ENCODE measurements at places on chromosomes 2 and 18.

GRCh38 chr18:79637921-79638909 is 41.4 kb upstream of the CTDP1 start:
- DNase-seq = no peak

DNA sequence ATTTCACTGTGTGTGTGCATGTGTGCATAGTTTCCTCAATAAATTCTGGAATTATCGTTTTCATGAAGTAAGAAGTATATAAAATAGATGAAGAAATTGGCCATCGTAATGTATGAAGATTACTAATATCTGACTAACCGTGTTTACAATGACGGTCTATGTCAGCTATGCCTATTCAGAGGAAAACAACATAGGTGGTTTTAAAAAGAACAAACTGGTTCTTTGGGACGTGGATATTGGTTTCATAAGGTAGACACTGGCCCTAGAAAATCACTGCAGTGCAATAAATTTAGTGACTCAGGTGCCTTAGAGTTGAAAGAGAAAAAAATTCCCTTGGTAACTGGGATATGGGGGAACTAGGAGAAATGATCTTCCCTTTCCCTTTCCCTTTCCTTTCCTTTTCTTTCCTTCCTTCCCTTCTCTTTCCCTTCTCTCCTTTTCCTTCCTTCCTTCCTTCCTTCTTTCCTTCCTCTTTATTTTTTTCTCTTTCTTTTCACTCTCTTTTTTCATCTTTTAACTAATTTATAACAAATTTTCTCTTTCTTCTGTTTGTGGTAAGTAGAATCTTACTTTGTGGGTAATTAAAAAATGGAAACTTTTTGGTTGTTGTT is 36.4 kb downstream of the MAP2 start:
- DNase-seq = no peak

- DNase-seq = no peak
Observed at GRCh38 chr18:44356566-44357157, 324.0 kb upstream of the SETBP1 start.

DNA sequence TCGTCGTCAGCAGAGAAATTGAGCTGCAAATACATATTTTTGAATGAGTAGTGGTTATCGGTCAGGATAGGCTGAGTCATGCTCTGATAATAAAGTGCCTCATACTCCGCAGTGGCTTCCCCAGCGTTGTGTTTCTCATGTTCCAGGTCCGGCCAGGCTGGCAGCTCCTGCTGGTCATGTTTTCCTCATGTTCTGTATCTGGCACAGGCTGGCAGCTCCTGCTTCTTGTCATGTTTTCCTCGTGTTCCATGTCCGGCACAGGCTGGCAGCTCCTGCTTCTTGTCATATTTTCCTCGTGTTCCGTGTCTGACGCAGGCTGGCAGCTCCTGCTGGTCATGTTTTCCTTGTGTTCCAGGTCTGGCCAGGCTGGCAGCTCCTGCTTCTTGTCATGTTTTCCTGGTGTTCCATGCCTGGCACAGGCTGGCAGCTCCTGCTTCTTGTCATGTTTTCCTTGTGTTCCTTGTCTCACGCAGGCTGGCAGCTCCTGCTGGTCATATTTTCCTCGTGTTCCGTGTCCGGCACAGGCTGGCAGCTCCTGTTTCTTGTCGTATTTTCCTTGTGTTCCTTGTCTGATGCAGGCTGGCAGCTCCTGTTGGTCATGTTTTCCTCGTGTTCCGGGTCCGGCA is 148.9 kb downstream of the ATP9B start:
- no peak for DNase-seq

- no peak for DNase-seq
Observed at GRCh38 chr2:72008608-72009007, 139.1 kb downstream of the CYP26B1 start.

GRCh38 chr18:44128365-44128764 is 552.3 kb upstream of the SETBP1 start:
- no peak for DNase-seq

DNA sequence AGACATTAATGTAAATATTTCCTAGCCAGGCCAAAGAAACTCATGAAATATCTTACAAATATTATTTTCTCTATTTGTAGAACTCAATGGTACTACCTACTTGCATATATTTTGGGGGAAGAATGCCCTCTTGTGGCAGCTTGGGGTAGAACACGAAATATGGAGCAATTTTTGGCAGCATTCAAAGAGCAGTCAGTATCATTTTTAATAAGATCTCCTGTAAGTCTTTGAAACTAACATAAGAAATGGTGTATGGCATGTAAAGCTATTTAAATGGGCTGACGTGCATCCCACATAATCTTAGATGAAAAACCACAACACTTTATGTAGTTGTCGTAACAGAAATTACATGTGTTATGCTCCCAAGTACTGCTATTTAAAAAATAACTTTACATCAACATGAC is 62.3 kb upstream of the CCDC195 start:
- peak; percentile 25 for DNase-seq

- no peak for DNase-seq
Observed at GRCh38 chr18:49886891-49887764, 73.8 kb upstream of the ACAA2 start.

GRCh38 chr2:100875516-100876230 is 55.7 kb downstream of the NPAS2 start:
- DNase-seq = no peak

DNA sequence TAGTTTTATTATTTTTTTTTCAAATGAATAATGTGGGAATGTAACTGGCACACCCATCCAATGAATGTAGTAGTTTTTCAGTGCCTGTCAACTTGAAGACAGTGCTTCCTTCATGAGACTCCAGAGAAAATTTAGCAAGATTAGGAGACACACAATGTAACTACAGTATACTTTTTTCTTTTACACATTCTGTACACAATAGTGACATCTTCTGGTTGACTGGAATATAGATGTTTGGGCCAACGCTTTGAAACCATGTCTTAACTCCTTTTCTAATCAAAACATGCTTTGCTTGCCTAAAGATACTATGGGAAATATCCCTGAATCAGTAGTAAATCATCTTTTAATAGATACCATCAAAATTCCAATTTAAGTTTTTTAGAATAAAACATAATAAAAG is 229.5 kb upstream of the ZC3H15 start:
- no peak for DNase-seq

DNA sequence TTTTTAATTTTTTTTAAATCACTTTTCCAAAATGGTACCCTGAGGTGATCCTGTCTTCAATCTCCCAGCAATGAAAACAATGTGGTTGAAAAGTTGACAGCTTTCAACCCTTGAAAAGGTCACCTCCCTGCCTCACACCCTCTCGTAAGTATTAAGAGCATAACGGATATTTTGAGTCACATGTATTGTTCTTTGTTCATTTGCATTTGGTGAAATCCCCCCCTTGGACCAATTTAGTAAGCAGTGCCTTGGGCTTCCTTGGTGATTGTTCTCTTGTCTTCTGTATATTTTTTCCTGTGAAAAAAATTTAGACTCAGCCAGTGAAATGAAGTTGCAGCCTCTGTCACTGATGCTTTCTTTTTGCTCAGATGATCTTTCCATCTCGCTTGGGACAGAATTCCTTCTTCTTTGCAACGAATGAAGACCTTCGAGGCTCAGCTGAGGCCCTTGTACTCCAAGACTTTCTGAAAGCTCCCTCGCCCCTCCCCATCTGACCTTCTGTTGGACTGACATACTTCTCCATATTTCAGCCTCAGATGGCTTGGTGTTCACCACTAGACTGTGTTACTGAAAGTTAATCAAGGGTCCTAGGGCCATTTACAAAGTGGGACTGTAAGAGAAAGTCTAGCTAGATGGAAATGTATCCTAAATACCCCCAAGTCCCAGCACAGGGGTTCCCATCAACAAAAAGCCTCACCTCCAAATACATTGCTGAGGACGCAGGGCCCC is 158.4 kb downstream of the BCL2 start:
- DNase-seq = no peak

DNA sequence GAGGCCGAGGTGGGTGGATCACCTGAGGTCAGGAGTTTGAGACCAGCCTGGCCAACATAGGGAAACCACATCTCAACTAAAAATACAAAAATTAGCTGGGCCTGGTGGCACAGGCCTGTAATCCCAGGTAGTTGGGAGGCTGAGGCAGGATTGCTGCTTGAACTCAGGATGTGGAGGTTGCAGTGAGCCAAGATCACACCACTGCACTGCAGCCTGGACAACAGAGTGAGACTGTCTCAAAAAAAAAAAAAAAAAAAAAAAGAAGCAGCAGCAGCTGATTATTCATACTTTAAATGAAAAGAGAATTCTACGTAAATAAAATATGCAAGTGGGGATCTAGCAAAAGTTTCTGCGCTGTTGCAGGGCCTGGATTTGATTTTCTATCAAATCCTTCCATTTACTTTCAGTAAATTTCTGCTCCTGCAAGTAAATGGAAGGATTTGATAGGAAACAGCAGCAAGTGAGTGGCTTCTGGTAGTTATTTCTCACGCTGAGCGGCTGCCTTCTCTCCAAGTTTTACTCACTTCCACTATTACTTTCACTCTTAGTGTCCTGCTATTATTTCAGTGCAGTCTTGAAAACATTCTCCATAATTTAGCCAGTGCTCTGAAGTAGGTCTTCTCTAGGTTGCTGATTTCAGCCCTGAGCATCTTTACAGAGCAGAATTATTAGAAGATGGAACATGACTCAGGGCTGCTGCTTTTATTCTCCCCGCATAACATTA is 68.4 kb downstream of the SLC16A14 start:
- peak; percentile 39 for DNase-seq

DNA sequence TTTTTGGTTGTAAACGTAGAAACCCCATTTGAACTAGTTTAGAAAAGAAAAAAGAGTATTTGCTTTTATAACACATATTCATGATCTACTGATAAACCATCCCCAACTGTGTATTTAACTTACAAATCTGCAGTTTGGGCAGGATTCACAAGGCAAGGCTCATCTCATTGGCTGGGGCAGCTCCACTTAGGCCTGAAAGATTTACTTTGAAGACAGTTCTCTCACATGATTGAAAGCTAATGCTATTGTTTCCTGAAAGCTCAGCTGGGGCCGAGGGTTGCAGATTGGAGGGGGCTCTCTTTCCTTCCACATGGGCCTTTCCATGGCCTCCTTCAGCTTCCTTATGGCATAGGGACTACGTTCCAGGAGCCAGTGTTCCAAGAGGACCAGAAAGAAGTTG is 47.4 kb downstream of the ARHGAP15 start:
- DNase-seq = no peak

GRCh38 chr2:54716375-54716774 is 7.1 kb upstream of the EML6 start:
- DNase-seq = no peak

DNA sequence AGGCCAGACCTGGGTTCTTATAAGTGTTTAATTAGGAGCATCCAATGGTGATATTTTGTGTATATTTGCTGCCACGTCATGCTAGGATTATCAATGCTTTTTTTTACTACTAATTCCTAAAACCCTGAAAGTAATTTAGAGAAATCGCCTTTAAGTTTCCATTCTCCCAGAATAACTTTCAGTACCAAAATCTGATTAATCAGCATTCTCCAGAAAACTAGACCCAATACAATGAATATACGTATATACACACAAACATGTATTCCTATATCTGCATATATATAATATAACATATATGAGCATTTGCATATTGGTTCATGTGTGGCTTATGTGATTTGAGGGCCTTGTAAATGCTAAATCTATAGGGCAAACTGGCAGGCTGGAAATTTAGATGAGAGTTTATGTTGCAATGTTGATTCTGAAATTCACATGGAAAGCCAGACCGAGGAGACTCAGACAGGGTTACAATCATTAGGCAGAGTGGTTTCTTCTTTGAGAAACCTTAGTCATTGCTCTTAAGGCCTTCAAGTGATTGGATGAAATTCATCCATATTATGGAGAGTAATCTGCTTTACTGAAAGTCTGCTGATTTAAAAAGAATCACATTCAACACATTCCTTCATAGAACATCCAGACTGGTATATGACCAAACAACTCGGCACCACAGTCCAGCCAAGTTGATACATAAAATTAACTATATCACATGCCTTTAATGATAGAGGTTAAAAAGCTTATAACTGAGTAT is 65.9 kb upstream of the RGPD4 start:
- DNase-seq = no peak

- DNase-seq = no peak
Observed at GRCh38 chr2:197920088-197920487, 115.7 kb downstream of the PLCL1 start.

DNA sequence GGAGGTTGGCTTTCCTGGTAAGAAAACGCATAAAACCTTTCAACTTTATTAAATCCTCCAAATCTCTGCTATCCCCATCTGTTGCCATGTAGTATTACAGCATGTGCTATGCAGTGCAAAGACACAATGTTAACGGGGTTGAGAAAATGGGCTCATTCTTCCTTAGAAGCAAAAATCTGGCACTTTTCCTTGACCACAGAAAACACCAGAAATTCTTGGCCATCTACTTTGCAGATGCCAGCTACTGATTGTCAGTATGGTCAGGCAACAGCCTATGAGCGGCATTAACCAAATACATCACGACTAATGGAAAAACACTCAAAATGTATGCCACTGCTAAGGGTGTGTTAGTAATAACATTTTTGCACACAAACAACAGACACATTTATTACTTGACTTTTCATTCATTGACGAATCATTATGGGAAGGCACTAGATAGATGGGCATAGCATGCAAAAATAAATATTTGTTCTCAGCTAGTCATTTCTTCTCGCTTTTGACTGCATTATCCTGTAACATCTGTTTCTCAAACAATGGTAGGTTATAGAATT is 65.2 kb upstream of the CRIM1 start:
- DNase-seq = no peak

GRCh38 chr18:48841381-48842258 is 109.1 kb downstream of the SMAD7 start:
- no peak for DNase-seq

DNA sequence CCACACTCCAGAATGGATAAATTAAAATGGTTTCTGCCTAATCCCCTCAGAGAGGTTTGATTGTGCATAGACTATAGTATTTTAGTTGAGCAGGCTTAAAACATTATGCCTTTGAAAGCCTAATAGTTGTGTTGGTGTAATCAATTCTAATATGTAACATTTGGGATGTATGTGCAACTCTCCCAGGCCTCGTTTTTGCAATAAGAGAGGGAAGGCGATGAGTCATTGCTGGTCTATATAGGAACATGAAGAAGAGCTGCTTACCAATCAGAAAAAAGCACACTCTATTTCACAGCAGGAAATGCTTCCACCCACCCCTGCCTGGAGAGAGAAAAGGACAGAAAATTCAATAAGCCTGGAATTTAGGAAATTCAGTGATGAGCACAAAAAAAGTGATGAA is 1424.0 kb upstream of the PIK3C3 start:
- no peak for DNase-seq

GRCh38 chr2:3316456-3317276 is 61.0 kb downstream of the EIPR1 start:
- DNase-seq = no peak

DNA sequence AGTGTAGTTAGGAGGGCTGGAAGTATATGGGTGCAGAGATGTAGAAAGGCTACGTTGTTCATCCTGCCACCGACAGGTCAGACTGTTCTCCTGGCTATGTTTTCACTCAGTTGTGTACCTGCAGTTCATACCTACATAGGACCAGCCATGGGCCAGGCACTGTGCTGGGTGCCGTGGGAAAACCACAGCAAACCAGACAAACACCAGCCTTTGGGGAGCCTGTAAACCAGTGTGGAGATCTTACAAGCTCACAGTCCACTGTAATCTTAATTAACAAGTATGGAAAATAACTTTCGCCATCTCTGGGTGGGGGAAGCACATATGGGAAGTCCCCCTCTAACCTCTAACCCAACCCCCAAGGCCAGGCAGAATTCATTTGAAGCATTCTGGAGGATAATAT is 12.7 kb downstream of the NCK2 start:
- DNase-seq = no peak

GRCh38 chr2:65626831-65627230 is 194.4 kb upstream of the SPRED2 start:
- no peak for DNase-seq

- no peak for DNase-seq
Observed at GRCh38 chr18:49398331-49398730, 62.1 kb downstream of the DYM start.

GRCh38 chr2:63041592-63041991 is 9.0 kb upstream of the OTX1 start:
- DNase-seq = no peak

All from GM19239 (cell line).